ENCODE measurements at places on chromosomes 12 and 14. TPM values are rescaled to one million over a fixed set of nuclear protein-coding genes. Genes with fewer than 3 reads are reported as not detected.

Gene KRT72
- total RNA-seq = 52.7 TPM

Gene NIN
- 141 TPM for total RNA-seq

DNA sequence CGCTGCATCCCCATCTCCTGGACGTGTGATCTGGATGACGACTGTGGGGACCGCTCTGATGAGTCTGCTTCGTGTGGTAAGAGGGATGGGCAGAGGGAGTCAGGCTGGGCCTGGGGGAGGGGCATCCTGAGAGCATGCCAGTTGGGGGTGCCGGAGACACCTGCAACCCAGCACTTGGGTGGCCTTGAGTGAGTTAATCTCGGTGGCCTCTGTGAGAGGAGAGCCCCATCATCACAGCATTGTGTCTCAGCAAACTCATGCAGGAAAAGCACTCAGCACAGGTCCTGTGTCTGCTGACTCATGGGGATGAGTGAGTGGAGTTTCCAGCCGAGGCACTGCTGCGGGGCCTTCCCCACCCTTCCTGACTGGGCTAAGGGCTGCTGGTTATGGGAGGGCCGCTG, 19.6 kb upstream of the LRP1-AS start:
- no peak for DNase-seq

DNA sequence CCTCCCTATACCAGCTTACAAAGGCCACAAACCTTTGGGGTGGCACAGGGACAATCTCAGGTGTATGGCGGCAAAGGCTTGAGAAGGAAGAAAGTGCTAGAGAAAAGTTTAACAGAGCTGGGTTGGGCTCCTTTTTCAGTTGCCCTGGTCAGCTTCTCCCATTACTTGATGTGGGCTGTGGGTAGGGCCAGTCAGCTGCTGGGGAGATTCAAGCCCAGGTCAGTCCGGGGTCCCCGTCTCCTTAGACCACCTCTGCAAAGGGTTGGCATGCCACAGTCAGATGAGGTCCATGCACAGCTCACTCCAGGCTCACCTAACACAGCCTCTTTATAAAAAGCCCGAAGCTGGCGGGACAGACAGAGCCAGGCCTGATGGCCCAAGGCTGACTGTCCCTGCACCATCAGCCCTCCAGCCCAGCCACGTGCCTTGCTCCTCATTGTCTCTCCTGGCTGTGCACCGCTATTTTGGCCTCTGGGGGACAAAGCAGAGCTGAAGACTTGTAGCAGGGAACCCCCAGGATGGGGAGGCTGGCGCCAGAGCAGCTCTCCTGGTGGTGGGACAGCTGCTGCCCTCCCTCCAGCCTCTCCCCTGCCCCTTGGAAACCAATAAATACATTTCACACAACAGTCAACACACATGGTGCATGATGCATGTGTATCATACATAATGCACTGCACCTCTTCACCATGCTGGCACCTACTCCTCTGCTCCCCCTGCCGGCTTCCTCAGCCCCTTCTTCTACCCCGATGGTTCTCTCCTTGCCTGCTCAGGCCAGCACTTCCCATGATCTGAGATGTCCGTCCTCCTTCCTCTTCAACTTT, 61.7 kb upstream of the DDX11 start:
- DNase-seq = no peak
